ENCODE measurements at places on chromosomes 16 and 17. TPM values are rescaled to one million over a fixed set of nuclear protein-coding genes. Genes with fewer than 3 reads are reported as not detected.

DNA sequence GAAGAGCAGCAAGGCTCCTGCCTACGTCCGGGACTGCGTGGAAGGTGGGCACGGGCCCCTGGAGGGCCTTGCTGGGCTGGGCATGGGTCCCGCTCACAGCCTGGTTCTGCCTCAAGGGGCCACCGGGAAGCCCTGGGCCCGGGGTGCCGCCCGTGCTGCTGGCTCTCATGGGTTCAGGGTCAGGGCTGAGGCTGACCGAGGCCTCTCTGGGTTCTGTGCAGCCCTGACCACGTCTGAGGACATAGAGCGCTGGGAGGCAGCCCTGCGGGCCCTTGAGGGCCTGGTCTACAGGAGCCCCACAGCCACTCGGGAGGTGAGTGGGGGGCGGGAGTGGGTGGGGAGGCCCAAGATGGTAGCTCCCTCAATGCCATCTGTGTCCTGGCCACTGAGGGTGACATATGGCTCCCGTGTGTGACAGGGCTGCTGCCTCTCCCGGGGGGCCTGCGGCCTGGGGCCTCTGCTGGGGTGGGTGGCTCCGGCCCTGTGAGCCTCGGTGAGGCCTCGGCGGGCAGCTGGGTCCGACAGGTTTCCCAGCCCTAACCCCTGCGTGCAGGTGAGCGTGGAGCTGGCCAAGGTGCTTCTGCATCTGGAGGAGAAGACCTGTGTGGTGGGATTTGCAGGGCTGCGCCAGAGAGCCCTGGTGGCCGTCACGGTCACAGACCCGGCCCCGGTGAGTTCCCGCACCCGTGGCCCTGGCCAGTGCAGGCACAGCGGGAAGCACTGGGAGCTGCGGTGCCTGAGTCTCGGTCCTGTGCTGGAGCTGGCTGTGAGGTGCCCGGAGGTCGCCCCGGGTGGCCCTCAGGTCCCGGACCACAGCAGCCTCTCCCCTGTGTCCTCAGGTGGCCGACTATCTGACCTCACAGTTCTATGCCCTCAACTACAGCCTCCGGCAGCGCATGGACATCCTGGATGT lies 9.2 kb downstream of the TELO2 start:
- DNase-seq: no peak

GRCh38 chr17:77210946-77211541 lies 70.3 kb downstream of the SEC14L1 start:
- no peak for DNase-seq

- no peak for DNase-seq
Measured at GRCh38 chr17:80904036-80904753, 87.4 kb upstream of the CHMP6 start.

DNA sequence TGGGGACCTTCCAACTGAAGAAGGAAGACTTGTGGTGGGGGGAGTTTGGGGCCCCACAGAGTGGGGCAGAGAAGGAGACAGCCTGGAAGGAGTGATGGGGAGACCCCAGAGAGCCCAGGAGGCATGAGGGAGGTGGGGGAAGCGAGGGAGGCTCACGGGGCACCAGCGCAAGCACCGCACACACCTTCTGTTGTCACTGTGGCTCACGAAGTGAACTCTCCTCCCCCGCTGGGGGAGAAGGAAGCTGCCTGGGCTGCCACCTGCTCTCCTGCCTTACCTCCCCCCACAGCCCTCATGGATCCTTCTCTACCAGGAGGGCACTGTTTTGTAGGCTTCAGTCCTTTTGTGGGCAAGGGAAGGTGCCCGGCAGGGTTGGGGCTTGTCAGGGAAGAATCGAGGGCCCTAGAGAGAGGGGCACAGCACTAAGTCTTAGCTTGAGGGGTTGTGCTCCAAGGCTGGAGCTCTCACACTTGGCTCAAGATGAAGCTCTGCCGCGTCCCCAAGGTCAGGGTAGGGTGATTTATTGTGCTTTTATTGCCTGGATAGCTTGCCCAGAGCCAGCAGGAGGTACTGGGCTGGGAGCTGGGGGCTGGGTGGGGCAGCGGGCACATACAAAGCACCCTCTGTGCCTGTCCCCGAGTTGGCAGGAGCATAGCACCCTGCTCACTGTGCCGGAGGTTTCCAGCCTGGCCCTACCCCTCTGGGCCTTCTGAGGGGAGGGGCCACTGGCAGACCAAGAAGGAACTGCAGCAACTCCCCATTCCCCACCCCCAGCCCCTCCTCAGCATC lies 4.6 kb upstream of the STARD3 start:
- DNase-seq: no peak

DNA sequence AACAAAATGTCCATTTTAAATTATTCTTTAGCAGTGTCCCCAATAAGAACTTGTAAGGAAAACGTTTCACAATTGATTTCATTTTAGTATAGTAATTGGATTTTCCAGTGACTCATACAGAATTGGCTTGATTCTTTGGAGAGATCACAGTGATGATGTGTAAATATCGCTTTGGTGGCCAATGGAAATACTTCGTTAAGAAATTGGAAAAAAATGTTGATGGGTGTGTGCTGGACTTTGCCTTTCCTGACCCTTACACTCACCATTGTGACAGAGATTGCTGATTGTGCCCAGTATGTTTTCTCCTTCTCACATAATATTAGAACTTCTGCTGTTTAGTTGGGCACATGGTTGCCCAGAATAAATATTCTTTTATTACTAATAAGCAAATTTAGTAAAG lies 7.4 kb upstream of the EFCAB13 start:
- no peak for DNase-seq

DNA sequence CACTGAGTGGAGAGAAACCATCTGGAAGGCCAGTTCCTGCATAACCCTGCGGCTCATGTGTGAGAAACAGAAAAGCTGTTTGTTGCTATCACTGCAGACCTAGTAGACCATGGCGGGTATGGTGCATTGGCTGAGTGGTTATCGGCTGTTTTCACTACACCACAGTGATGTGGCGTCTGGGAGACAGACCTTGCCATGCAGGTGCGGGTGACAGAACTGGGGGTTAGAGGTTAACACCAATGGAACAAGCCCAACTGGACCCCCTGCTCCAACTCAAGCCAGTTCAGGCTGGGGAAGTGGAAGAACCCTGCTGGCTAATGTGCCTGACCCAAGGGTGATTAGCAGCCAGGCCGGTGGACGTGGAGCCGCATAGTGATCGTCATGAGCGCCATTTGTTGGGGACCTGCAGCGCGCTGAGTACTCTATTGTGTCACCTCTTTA lies 91.9 kb downstream of the IRF8 start:
- peak; percentile 81 for DNase-seq

GRCh38 chr16:11036868-11037410 lies 92.6 kb downstream of the CLEC16A start:
- DNase-seq: no peak

DNA sequence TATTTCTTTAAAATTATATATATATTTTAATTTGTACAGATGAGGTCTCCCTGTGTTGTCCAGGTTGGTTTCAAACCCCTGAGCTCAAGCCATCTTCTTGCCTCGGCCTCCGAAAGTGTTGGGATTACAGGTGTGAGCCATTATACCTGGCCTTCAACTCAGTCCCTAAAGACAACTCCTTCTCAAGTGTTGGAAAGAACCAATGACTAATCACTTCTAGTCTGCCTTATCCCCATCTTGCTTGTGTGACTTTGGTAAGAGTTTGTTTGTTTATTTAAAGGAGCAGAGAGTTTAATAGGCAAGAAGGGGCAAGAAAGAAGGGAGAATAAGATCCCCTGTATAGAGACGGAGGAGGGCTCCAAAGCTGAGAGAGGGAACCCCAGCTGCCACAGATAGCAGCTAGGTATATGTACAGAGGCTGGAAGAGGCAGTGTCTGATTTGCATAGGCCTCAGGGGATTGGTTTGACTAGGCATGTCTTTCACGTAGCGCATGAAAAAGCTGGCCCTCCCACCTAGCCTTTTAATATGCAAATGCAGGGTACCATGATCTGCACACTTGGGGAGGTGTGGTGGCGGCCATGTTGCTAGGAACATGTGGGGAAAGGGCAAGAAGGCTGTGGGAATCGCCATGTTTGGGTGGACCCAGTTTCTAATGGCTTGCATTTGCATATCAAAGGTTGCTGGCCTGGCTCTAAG lies 21.5 kb downstream of the ABCC1 start:
- DNase-seq: no peak

The MILR1 gene
- 38.0 TPM for polyA plus RNA-seq

The TEKT1 gene
- not detected for polyA plus RNA-seq

Measured in B cell (primary cell).